Cardiac atrium fibroblast (primary cell): ENCODE measurements at places on chromosomes 1 and 21. TPM values are rescaled to one million over a fixed set of nuclear protein-coding genes. Genes with fewer than 3 reads are reported as not detected.

Gene GPR25
- total RNA-seq, result not detected in 2 replicates

Gene FNDC5
- 0.16 and 13.5 TPM in 2 replicates for total RNA-seq

Gene OR10K1
- total RNA-seq, result not detected in 2 replicates

Gene TFF3
- total RNA-seq, result 0.54 TPM in 1 of 2 replicates, not detected in the other

Gene CASQ1
- total RNA-seq, result not detected in 2 replicates

Gene FAM78B
- not detected in 2 replicates for total RNA-seq

Gene NBPF4
- total RNA-seq, result not detected in 2 replicates

Gene KLHL21
- total RNA-seq, result 37.7 and 39.5 TPM in 2 replicates

Gene TNFRSF4
- 1.9 TPM in 1 of 2 replicates, not detected in the other for total RNA-seq

Gene USH2A
- not detected in 2 replicates for total RNA-seq

Gene FMO1
- not detected in 2 replicates for total RNA-seq

Gene C1orf87
- not detected in 2 replicates for total RNA-seq

Gene METTL18
- 5.3 and 6.9 TPM in 2 replicates for total RNA-seq

Gene MSH4
- under 0.01 TPM in 2 replicates for total RNA-seq

Gene TRAF3IP3
- not detected in 2 replicates for total RNA-seq

Gene KIF2C
- total RNA-seq, result 6.1 and 10.4 TPM in 2 replicates

Gene MPZ
- 0.90 and 1.1 TPM in 2 replicates for total RNA-seq

Gene AVPR1B
- total RNA-seq, result not detected in 2 replicates

Gene ITLN2
- not detected in 2 replicates for total RNA-seq

Gene UROD
- total RNA-seq, result 119 TPM in 2 replicates

Gene SV2A
- 1.3 and 3.4 TPM in 2 replicates for total RNA-seq

Gene PIGR
- total RNA-seq, result not detected in 2 replicates

Gene SYDE2
- total RNA-seq, result 1.1 and 1.3 TPM in 2 replicates

Gene CNR2
- total RNA-seq, result not detected in 2 replicates

Gene KCNA3
- not detected in 2 replicates for total RNA-seq

Gene CRYBG2
- total RNA-seq, result not detected in 2 replicates

Gene MAN1C1
- total RNA-seq, result 1.5 and 3.2 TPM in 2 replicates

Gene CLIC6
- not detected in 2 replicates for total RNA-seq

Gene ASCL5
- not detected in 2 replicates for total RNA-seq

Gene DMBX1
- not detected in 2 replicates for total RNA-seq

Gene PROX1
- total RNA-seq, result 0.16 TPM in 1 of 2 replicates, not detected in the other

Gene SLC6A17
- total RNA-seq, result under 0.01 TPM in 1 of 2 replicates, not detected in the other

Gene LEFTY1
- 0.18 TPM in 1 of 2 replicates, not detected in the other for total RNA-seq

Gene S1PR1
- total RNA-seq, result 8.4 and 12.3 TPM in 2 replicates

Gene CRYAA
- total RNA-seq, result not detected in 2 replicates

Gene GLMP
- 71.4 and 85.6 TPM in 2 replicates for total RNA-seq

Gene RHD
- not detected in 2 replicates for total RNA-seq

Gene LAD1
- not detected in 2 replicates for total RNA-seq

Gene VWA5B1
- not detected in 2 replicates for total RNA-seq

Gene GJB5
- not detected in 2 replicates for total RNA-seq

Gene OPTC
- total RNA-seq, result not detected in 2 replicates

Gene MR1
- 11.0 and 13.4 TPM in 2 replicates for total RNA-seq
